Fibroblast of skin of abdomen (primary cell): ENCODE measurements at places on chromosomes 1 and 21.

- peak; percentile 25 for DNase-seq
Observed at GRCh38 chr1:178055093-178055492, 38.8 kb upstream of the RASAL2 start.

DNA sequence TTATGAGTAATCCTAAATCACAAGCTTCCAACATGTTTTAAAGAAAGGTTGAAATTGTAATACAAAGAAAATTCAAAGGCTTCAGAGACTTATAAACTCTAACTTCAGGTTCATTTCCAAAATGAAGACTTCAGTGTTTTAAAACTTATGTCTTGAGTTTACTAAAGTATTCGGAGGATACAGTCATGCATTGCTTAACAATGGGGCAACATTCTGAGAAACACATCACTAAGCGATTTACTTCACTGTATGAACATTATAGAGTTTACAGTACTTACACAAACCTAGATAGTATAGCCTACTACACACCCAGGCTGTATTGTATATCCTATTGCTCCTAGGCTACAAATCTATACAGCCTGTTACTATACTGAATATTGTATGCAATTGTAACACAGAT lies 38.3 kb downstream of the CEP170 start:
- DNase-seq, result peak; percentile 12

DNA sequence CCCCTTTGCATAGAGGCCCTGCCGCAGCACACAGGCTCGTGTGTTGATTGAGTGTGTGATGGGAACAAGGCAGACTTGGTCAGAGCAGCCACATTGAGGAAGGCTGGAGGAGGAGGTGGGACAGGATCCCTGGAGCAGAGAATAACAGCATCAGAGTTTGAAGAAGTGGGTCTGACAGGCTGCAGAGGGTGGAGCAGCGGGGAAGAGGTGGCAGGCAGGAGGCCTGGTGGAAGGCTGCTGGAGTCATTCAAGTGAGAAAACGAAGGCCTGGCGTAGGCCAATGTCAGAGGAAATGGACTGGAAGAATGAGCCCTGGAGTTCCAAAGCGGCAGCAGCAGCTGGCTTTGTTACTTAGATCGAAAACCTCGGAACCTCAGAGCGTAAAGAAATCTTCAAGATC lies 115.0 kb upstream of the GRIK3 start:
- DNase-seq, result no peak

DNA sequence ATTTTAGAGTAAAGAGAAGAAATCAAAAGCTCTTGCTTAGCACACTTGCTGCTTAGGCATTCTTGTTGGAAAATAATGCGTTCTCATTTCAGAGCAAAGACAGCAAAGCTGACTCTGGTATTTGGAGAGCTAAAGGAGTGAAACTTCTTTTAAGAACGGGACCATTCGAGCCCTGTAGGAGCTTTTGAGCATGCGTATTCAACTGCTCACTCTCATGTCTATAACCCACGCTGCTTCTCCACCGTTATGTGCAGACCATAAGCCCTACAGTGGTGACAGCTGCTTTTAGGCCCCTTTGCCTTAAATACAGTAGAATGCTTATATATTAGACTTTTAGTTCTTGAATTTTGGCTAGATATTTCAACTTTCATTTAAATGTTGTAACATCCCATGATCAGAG lies 214.2 kb upstream of the CACYBP start:
- no peak for DNase-seq

DNA sequence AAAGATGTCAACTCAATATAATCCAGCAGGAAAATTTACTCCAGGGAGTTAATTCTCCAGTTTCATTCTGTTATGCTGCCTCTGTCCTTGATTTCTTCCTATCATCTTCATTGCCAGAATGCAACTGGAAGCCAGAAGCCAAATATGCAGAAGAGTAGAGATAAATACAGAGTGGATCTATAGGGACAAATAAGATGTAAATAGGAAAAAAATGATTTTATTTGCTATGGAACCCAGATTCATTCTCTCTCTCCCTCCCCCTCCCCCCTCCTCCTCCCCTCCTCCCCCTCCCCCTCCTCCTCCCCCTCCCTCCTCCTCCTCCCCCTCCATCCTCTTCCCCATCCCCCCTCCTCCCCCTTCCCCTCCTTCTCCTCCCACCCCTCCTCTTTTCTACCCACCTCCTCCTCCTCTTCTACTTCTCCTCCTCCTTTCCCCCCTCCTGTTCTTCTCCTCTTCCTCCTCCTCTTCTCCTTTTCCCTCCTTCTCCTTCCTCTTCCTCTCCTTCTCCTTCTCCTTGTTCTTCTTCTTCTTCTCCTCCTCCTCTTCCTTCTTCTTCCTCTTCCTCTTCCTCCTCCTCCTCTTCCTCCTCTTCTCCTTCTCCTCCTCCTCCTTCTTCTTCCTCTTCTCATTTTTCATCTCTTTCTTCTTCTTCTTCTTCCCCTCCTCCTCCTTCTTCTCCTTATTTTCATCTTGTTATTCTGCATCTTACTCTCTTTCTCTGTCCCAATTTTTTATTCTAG lies 306.4 kb downstream of the NUF2 start:
- no peak for DNase-seq

DNA sequence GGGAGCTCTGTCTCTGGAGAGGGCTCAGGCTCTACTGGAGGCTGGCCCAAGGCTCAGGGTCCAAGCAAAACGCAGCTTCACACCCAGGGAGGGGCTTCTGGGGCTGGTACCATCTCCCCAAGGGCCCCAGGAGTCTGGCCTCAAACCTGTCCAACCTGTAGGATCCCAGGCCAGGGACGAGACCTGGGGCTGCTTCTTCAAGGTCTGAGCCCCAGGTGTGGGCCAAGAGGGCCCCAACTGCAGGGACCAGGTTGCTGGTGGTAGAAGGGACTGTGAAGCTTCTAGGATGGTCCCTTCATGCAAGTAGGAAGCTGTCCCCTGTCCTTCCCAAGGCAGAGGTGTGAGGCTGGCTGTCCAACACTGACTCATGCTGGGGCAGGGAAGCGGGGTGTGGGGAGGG lies 7.8 kb upstream of the MMEL1 start:
- no peak for DNase-seq

DNA sequence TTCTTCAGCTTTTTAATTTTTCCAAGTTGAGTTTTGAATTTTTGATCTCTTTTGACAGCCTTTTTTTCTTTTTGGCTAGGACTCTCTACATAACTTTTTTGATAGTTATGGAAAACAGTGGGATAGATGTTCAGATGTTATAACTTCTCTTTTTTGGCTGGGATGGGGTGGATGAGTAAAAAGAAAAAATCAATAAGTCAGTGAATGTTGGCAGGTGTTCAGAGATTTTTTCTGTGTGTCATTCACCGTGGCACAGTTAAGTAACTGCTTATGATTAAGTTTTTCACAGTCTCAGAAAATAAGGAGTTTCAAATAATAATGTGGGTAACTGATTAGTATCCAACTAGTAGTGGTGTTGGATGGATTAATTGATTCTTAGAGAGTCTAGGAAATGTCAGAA lies 24.0 kb downstream of the HS2ST1 start:
- no peak for DNase-seq

- DNase-seq, result no peak
Observed at GRCh38 chr21:44802396-44803153, 955 bp upstream of the UBE2G2 start.

DNA sequence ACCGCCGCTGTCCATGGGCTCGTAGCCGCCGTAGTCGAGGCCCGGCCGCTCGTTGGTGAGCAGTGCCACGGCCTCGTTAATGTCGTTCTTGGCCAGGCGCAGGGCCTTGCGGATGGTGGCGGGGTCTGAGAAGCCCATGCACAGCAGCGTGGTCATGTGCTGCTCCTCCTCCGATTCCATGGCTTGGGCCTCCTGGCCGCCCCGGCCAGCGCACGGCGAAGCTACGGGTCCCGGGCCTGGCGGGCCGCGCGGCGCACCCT lies 300 bp downstream of the USP24 start:
- peak; percentile 37 for DNase-seq

DNA sequence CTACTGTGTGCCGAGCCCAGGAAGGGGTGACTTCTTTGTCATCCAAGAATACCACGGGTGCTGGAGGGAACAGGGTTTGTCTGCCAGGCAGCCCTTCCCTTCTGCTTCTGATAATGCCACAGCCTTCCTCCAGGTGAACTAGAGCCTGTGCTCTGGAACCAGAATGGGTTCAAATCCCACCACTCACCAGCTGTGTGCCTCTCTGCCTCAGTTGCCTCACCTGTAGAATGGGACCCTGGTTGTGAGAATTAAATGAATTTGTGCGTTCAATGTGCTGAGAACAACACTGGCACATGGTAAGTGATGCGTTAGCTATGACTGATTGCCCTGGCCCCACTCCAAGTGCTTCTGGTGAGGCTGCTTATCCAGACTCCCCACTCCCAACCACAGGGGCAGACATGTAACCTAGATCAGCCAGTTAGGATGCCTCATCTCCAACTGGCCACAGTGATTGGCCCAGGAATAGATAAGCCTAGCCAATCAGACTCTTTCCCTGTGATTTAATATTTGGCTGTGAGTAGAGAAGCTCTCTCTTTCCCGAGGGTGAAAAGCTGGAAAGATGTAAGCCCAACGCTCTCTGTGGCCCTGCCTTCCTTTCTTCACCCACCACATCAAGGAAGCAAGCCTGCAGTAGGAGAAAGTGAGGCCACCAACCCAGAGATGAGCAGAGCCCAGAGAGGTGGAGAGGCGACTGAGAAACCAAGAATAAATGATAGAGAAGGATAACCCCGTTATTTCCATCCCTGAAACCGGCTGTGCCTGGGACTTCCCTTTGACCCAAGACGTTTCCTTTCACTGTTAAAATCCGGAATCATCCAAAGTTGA lies 20.8 kb upstream of the LAPTM5 start:
- DNase-seq, result peak; percentile 85

DNA sequence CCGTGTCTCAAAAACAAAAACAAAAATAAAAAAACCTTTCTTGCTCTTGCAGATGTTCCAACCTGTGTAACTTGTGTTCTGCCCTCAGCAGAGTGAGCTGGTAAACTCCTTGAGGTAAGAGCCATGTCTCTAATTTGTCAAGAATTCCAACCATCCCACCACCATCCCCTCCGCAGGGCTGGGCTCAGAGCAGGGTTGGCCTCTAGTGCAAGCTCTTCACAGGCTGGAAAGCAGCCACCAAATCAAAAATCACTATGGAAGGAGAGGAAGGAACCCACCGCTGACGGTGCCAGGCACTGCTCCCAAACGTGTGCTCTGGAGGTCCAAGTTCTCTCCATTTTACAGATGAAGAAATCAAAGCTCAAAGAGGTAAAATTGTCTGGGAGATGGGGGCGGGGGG lies 9.4 kb downstream of the PLEKHA6 start:
- no peak for DNase-seq

DNA sequence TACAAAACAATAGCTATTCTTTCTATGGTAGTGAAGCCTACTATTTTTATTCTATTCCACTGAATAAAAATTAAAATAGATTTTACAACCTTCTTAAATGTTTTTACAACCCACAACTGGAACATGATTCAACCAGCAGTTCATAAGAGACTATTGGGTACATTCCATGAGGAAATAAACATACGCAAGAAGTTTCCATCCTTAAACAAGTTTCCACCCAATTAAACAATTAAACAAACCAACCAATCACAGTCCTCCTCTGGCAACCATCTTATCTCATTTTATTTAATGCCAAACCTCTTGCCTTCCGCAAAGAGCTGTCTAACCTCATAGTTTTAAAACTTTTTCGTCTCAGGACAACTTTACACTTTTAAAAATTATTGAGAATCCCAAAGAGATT lies 239.0 kb downstream of the RGS7 start:
- no peak for DNase-seq

DNA sequence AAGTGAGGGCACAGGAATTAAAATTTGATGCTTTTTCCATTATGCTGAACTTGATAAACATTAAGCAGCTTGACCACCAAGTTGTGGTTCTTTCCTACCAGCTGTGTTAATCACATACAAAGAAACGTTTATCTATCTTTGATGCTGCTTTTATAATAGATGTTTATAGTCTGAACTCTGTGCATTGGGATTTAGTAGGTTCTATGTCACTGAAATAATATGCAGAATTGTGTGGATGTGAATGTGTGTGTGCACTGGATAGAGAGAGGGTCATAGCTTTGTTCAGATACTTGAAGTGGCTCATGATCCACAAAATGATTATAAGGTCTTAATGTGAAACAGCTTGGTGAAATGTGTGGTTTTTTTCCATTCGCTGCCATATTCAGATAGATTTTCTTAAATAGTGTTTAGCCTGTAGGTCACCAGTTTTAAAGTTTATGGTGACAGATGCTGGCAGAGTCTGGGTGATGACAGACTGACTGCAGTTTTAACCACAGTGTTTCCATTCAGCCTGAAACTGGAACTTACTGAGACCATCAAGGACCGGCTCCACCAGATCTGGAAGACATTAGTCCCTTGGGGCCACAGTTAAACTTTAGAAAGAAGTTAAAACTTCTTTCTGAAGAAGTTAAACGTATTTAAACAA lies 10.2 kb downstream of the DDI2 start:
- DNase-seq, result peak; percentile 56

DNA sequence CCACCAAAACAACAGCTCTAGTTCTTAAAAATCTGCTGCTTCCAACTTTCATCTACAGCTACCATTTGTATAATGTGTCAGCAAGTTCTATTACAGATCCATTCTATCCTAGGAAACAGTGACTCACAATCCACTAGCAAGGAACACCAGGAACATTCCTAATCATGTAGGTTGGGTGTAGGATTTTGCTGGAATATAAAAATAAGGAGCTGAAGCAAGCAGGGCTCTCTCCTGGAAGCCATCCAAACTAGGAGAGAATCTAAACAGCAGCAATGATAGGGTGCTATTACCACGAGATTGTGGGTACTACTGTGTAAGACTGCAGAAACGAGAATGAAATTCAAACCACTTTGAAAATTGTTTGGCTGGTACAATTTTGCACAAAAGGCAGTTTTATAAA lies 135.0 kb downstream of the PTPN14 start:
- DNase-seq, result peak; percentile 71

GRCh38 chr1:28437264-28437923 lies 67.9 kb downstream of the PHACTR4 start:
- peak; percentile 75 for DNase-seq
